ENCODE measurements at places on chromosomes 4 and X.

GRCh38 chr4:124279741-124280140, 432.8 kb downstream of the ANKRD50 start:
- no peak for DNase-seq

DNA sequence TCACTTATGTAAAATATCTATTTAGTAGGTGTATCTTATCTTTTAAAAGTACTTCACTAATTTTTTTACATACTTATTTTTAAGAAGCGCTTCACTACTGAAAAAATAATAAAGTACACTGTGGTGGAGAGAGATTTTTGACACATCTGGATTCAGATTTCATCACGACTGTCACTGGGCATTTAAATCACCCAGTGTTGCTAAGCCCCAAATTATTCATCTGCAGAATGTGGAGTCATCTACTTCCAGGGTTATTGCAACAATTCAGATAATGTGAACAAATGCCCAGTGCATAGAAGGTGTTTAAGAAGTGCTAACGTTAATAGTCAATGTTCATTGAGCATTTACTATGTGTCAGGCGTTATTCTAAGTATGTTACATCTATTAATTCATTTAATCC, 41.8 kb downstream of the AASDH start:
- DNase-seq = no peak

- DNase-seq = no peak
Observed at GRCh38 chr4:145939441-145939750, 773 bp upstream of the ZNF827 start.

DNA sequence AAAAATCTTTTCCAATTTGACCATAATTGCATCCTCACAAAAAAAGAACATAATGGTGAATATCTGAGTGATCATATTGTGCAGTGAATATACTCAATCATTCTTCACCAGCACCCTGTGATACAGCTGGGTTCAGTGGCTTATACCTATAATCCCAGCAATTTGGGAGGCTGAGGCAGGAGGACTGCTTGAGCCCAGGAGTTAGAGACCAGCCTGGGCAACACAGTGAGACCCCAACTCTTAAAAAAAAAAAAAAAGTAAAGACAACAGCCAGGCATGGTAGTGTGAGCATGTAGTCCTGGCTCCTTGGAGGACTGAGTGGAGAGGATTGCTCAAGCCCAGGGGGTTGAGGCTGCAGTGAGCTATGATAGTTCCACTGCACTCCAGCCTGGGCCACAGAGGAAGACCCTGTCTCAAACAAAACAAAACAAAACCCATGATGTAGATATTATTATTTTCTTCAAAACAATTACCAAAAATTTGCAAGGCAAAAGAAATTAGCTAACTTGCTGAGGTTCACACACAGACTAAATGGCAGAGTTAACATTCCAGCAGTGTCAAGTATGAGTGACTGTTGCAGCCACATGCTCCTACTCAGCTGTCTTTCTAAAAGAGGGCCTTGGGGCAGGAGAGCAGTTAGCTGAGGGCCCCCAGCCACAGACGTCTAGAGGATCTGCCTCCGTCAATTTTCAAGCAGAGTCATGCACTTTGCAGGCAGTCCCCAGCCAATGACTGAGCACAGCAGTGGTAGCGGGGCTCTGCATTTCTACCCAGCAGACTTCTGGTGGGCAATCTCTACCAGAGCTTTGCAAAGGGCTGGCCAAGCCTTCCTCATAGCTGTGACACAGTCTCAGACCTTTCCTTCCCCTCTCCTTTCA, 33.4 kb downstream of the ADGRA3 start:
- no peak for DNase-seq

GRCh38 chr4:137467537-137467936, 64.8 kb downstream of the PCDH18 start:
- no peak for DNase-seq

DNA sequence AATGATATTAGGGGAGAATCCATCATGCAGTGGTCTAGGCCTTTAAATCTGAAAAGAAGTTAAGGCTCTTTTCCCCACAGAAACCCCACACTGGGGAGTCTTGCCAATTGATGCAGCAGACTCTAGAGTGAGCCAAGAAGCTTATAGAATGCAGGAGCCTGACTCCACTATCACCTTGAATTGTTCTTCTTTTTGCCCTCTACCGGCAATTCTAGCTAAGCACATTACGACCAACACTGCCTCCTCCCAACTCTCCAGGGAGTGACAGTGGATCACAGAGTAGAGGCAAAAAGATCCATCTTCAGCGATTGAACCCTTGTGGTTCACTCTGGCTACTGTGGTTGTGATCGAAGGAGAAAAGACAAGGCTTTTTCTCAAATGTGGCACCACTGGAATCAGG, 331.5 kb downstream of the NKX6-1 start:
- no peak for DNase-seq

DNA sequence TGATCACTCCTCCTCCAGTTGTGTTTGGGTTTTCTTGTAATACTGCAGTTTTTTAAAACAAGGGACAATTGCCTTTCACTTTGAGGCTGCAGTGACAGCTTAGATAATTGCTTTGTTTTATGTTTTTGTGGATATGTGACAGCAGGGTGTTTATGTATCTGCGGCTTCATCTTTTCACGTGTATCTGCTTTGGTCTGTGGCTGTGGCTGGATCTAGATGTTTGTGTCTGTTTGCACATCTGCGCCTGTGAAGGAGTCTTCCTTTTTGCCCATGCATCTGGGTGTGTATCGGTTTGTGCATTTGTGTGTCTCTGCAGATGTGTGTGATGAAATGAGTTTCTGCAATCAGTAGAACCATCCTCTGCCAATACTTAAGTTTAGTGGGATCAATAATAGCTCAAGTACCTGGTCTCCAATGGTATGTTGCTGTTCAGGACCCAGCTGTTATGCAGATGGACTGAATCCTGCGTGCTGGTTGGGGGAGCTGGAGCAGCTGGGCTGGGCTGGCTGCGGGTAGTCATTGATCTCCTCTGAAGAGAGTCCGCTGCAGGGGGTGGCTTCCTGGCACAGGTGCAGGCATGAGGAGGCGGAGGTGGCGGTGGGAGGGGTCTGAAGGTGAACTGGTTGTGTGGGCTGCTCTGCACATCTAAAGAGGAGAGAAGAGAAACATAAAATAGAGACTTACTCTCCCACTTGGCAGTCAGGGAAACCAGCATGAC, 390.3 kb downstream of the SH2D1A start:
- DNase-seq = no peak

DNA sequence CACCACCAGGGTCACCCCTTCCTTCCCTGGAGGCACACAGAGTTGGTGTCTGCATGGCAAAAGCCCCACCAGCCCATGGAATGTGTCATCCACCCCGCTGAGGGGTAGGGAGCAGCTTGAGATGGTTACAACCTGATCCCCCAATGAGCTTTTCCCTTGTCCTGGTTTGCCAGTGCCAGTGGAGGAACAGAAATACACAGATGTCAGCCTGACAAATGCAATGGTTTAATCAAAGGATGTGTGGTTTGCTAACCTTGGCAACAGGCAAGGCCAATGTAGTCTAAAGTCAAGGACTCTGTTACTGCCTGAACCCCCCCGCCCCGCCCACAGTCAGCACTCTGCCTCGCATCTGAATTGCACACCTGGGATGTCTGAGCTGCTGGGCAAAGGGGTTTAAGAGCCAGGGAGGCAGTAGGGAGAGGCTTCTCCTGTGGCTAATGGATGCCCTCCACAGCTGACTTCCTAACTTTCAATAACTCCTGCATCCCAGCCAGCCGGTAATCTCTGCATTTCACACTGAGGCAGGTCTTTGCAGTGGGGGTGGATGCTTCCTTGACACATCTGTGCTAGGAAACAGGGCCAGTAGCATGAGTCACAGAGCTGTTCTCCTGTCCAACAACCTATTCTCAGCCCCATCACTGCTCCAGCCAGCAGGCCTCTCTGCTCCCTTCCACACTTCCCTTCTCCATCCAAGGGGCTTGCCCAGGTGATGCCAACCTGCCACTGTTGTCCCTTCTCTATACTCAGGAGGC, 137.5 kb downstream of the AMMECR1 start:
- no peak for DNase-seq

DNA sequence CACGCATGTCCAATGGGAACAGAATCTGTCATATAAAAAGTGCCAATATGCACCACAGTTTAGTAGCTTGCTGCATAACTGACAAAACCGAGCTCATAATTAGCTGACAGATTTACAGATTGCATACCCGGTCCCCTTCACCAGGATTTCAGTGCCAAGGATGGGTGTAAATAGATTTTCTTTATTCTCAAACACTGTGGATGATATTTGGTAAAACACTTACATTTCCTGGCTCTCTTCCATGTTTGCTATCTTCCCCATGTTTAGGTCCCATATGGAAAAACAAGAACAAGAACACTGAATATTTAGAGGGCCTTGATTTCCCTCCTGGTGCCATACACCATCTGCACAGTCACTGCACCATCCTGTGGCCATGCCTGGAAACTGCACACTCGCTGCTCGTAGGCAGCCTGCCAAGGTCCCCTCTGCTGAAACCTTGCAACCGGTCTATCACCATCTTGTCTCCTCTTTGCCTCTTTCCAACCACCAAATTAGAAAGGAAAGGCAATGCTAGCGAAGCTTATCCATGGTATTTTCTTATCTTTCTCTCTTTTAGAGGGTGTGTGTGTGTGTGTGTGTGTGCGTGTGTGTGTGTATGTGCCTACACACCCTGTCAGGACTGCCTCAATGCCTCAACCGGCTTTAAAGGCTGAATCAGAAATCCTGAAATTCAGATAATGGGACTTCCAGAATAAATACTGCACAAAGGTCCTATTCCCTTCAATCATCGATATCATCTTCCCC, 124.2 kb upstream of the MBNL3 start:
- DNase-seq = peak; percentile 3

DNA sequence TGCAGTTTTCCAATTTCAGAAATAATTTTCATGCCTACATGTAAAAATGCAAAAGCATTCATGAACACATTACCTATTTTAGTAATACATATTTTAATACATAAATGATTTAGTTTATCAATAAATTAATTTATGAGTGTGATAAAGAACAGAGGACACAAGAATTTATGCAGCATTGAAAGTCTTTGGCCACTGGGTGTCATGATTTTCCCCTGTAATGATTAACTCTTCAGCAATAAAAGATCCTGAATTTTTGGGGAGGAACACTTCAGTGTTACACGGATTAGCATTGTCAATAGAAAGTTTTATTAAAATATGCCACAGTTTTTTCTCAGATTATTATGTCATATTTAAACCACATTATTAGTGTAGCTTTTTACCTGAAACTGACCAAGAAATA, 8.6 kb upstream of the VCX2 start:
- no peak for DNase-seq

Data from NCI-H2171 (cell line).